ENCODE measurements at places on chromosomes 13 and 19.

- DNase-seq = no peak
These were observed 6.4 kb downstream of the DACH1 start for GRCh38 chr13:71860547-71861138.

- no peak for DNase-seq
These were observed 1.7 kb upstream of the UCHL3 start for GRCh38 chr13:75547917-75548316.

GRCh38 chr13:68467160-68467559 lies 1237.0 kb upstream of the PCDH9 start:
- DNase-seq = no peak

DNA sequence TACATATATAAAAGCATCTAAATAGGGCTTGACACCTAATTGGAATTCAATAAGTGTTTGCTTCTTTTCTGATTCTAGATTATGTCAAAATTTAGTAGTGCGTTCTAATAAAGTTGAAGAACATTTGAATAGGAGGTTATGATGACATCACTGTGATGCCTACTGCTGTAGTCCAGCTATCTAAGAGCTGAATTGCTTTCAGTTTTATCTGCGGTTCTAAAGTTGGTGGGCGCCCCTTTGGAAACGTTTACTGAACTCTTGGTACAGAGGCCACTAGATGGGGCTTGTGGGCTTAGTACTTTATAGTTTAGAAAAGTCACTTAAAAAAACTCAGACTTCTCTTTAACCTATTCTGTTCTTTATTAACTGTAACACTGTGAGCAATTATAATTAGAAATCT lies 776.9 kb downstream of the GPC5 start:
- DNase-seq = peak; percentile 30

DNA sequence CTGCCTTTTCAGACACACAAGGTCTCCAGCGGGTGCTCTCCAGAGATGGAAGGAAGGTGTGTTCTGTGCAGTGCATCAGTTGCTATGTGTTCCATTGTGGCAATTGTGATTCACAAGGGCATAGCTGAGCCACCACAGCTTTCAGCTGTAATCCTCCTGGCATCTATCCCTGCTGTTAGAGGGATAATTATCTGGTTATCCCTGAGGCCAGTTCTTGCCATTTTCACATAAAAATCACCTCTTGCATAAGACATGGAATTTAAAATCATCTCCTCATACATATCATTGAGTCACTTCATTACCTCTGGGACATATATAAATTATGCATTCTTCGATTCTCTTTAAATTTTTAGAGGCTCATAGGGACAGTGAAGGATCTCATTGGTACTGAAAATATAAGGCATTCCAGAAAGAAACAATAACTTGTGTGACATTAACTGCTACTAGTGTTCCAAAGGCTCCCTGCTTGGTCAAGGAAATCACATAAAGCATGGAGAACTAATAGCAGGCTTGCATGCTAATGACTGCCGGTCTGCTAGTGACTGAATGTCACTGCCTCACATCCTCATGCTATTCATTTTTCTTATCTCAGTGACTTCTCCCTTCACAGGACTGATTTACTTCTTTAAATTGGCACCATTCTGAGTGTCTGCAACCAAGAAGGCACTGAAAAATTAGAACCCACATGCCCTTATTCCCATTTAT lies 214.0 kb downstream of the ENOX1 start:
- DNase-seq = no peak

All from NCI-H1105 treated with DMSO at 0.1 percent for 48 hours (cell line).